ENCODE measurements at places on chromosomes 4 and X.

GRCh38 chr4:109119852-109120251 is 182.6 kb downstream of the COL25A1 start:
- DNase-seq: no peak

- no peak for DNase-seq
These were observed 117.8 kb upstream of the NOCT start for GRCh38 chr4:138897811-138898226.

- DNase-seq: no peak
These were observed 80.2 kb upstream of the LHFPL1 start for GRCh38 chrX:112759966-112760365.

- no peak for DNase-seq
These were observed 10.7 kb downstream of the TLR3 start for GRCh38 chr4:186079694-186080093.

DNA sequence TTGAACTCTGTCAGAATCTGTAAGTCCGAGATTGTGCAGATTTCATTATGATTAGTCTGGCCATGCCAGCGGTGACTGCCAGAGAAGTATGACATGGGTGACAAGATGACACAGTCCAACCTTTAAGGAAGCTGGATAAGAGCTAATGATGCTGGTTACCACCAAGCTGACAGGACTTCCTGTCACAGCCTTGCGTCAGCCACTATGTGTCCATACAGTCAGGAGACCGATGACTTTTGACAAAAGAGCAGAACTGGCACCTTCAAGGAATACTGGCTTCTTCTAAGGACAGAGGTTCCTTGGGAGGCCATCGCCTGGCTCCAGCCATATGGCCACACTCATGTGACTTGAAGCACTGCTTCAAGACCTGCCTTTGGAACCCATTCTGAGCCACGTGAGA is 67.2 kb upstream of the TFDP3 start:
- no peak for DNase-seq

Measured in GM12865 (cell line).